ENCODE measurements at places on chromosomes 2 and 18.
A peak's percentile ranks its signal among the peaks of the same experiment; 100 is the strongest.

DNA sequence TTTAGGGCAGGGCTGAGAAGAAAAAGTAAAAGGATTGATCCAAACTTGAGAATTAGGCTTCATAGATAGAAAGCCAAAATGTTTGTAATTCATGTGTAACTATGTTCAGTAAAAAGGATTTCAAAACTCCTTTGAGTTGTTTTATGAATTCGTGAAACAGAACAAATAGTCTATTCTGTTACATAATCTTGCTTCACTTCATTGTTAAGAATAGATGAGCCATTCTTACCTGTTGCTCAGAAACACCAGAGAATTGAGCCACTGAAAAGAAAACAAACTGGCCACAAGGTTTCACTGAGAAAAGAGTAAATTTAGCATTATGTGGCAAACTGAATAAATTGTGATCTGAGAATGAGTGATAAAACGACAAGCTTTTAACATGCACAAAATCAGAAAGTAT is 4.5 kb upstream of the ITPRID2 start:
- no peak for DNase-seq

GRCh38 chr2:146853741-146854444 is 990.9 kb upstream of the ACVR2A start:
- DNase-seq, result no peak

- no peak for DNase-seq
Measured at GRCh38 chr2:101827246-101827645, 129.7 kb downstream of the MAP4K4 start.

DNA sequence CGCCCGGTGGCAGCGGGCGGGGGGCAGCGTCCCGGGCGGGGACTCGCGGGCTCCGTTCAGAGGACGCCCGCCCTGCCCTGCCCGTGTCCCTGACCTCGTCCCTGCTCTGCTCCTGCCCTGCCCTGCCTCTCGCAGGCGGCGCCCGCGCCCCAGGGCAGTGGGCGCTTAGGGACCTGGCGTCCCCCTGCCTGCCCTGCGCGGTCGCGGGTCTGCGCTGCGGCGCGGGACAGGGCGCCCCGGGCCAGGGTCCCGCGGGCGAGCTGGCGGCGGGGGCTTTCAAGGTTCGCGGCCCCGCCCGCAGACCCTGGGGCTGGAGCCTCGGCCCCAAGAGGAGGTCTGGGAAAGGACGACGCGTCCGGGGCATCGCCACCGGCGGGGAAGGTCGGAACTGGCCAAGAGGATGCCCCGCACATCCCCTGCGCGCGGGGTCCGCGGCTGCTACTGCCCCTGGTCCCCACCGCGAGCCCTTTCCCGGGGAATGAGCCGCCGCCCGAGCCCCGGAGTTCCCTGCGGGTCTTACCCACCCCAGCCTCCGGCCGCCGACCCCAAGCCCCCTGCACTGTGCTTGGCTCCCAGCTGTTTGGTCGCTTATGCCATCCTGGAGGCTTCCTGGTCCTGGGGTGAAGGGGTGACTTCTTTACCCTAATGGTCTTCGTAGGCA is 679 bp downstream of the RNF144A start:
- peak; percentile 10 for DNase-seq

- no peak for DNase-seq
Measured at GRCh38 chr2:54388076-54388475, 68.1 kb upstream of the SPTBN1 start.

- DNase-seq, result no peak
Measured at GRCh38 chr2:30181176-30181575, 34.4 kb downstream of the YPEL5 start.

DNA sequence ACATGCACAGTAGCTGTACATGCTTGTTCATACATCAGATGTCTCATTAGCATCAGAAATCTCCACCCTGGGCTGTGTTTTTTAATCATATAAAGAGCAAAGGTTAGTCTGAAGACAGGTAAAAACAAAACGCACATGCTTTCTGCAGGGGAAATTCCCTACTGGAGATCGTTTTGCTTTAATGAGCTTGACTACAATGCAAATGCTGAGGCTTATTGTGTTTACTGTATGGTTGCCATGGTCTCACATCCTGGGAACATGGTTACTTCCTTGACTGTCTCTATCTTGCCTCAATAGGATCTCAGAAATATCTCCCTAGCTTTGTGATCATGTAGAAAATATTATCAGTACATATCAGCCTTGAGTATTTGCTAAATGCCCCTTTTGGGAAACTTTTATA is 336.5 kb upstream of the TFPI start:
- no peak for DNase-seq

DNA sequence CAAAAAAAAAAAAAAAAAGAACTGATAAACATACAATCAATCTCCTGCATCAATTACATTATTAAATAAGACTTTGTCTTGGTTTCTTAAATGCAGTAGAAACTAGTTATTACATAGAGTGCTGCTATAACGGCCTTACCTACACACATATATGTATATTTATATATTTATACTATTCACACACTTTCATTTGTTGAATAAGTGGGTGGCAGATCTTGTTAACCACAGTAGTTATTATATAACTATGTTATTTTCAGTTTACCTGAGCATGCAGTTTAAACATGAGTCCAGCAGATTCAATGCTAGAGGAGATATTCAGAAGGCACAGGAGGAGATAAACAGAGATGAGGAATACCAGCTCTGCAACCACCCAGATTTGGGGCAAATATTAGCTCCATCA is 81.5 kb upstream of the CD226 start:
- no peak for DNase-seq

DNA sequence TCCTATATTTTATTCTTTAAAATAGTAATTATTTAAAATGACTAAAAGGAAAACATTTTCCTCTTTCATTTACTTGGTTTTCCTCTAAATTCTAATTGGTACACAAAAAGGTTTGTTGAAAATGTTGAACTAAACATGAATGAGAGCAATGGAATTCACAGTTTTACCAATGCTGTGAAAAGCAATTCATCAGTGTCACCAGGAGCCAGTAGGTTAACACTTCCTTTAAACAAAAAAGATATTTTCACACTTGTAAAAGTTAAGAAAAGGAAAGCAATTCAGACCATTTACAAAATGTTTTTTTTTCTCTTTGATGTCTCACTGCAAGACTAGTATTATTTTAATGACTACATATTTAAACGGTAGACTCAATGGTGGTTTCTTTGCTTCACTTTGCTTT is 341.6 kb downstream of the RIT2 start:
- no peak for DNase-seq

- no peak for DNase-seq
Measured at GRCh38 chr2:67717692-67718091, 320.6 kb downstream of the ETAA1 start.

- no peak for DNase-seq
Measured at GRCh38 chr2:172988728-172989127, 86.9 kb upstream of the MAP3K20 start.

DNA sequence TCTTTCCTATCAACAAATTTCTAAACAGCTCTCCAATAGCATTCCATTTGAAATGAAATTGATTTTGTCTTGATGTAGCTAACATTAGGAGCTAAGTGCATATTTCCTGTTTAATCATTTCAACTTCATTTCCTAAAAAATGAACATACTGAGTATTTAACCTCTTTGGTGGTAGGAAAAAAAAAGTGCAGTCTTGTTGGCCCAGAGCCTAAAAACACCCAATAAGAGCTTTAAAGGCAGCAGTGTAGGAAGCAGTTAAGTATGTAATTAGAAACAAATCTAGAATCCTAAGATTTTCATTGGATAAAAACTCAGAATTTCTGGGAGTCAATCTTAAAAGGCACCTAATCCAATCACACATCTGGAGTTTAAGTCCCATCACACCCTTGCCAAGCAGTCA is 71.0 kb upstream of the RBMS1 start:
- DNase-seq, result no peak
